ENCODE measurements at places on chromosomes 7 and 10.

DNA sequence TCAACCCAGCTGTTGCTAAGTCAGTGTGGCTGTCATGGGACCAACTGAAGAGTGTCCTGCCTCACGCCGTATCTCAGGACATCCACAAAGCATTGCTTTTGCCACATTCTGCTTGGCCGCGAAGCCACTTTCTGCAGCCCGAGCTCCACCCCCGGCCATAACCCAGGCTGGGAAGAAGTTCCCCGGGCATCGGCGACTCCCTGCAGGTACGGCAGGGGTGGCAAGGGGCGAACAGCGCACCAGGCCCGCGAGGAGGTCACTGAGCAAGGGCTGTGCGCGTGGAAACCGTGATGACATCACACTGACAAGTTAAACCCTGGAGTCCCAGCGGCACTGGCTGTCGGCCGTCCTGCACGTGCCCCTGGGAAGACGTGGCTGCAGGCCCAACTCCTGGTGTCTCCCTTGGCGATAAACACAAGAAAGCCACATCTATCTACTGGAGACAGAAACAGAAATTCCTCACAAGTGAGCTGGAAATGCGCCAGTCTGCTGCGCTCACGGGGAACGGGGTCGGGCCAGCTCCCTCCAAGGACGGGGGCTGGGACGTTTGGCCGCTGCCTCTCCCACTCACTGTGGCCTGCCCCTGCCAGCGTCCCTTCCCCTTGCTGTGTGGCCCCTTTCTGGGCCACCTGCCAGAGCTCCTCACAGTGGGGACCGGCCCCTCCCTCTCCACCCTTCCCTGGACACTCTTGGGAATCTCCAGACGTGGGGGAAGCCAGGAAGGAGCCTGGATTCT, 326.3 kb downstream of the DNAJB6 start:
- no peak for DNase-seq

GRCh38 chr7:8490391-8491045, 57.1 kb downstream of the NXPH1 start:
- DNase-seq = no peak

DNA sequence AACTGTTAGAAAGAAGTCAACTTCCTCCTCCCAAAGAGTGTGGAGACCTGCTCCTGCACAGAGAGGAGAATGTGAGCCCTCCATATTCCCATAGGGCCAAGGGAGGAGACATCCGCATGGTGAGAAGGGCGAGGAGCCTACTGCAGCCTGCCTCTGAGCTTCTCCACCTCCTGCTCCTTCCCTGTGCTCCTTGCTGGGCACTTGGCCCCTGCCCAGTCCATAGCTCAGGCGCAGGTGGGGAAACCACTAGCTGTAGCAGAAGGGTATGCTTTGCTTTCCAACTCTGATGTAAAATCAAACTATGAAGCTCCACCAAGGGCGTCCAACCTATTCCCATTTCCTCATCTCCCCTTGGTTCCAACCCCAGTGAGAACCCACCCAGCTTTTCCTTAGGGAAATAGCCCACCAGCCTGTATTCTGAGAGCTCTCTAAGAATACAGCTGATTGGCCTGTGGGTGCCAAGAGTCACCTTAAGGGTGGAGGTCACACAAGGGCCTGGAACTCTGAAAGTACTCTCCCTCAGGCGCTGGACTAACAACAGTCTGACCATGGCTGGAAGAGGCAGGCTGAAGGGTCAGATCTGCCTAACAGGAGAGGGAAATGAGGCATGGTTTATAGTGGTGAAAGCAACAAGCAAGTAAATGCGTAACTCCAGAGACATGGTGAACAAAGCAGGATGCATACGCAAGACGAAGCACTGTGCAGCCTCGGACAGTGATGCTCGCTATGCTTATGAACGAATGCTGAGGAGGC, 13.9 kb downstream of the ZNF488 start:
- no peak for DNase-seq

DNA sequence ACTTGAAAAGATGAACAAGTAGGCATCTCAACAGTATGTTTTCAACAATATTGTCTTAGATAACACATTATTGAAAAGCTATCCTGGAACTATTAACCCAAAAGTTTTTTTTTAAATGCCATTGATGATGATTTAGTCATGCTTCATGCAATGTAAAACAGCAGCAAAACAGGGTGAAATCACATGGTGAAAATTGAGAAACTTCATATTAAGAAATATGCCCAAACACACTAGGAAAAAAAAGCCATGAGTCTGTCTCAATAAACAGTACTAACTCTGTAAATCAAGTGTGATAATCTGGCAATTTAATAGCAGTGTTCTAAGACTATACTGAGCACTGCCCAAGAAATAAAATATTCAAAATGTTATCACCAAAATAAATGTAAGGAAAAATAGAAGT, 613.1 kb downstream of the KCNMA1 start:
- DNase-seq = no peak

DNA sequence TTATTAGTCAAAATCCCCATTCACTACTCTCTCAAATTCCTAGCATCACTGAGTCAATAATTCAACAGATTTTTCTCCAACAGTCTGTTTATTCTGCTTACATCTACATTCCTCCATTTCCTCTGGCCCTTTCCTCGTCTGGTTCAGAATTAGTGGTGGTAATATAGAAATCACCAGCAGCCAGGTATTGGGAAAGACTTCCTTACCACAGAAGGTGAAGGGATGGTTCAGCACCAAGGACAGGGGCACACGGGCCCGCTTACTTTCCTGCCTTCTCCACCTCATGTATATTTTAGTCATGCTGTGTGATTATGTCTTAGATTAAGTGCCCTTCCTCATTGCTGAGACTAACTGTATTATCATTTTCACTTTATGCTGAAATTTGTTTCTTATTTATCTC, 70.4 kb upstream of the APBB1IP start:
- no peak for DNase-seq

GRCh38 chr7:66297579-66297978, 92.4 kb downstream of the TPST1 start:
- no peak for DNase-seq

DNA sequence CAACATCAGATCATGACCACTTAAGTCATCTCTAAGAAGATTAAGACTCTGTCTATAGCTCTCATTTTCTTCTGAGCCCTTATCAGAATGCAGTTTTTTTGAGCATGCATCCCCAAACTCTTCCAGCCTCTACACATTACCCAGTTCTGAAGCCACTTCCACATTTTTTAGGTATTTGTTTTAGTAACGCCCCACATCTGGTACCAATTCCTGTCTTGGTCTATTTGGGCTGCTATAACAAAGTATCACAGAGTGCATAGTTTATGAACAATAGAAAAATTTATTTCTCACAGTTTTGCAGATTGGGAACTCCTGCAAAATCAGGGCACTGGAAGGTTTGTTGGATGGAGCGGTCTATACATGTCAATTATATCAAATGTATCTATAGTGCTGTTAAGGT, 107.7 kb upstream of the KCND2 start:
- DNase-seq = no peak

GRCh38 chr10:34475786-34476185, 339.3 kb downstream of the PARD3 start:
- no peak for DNase-seq

- DNase-seq = no peak
These were observed 122.5 kb upstream of the C1QL3 start for GRCh38 chr10:16644146-16644545.

DNA sequence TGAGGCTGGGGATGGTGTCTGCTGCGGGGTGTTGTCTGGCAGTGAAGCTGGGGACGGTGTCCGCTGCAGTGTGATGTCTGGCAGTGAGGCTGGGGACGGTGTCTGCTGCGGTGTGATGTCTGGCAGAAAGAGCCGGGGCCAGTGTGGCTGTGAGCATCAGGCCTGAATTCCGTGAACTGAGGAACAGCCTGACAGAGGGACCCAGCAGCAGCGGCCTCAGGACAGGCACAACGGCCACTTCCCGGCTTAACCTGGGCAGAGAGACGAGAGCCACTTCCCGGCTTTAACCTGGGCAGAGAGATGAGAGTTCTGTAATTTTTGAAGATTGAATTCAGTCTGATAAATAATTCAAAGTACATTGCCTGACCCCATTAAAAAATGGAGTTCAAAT, 321.2 kb downstream of the PTPRN2 start:
- DNase-seq = no peak

Measured in BE2C (cell line).